ENCODE measurements at places on chromosomes 1 and 21.

- DNase-seq = no peak
These were observed 50.2 kb upstream of the LRP8 start for GRCh38 chr1:53378061-53378460.

DNA sequence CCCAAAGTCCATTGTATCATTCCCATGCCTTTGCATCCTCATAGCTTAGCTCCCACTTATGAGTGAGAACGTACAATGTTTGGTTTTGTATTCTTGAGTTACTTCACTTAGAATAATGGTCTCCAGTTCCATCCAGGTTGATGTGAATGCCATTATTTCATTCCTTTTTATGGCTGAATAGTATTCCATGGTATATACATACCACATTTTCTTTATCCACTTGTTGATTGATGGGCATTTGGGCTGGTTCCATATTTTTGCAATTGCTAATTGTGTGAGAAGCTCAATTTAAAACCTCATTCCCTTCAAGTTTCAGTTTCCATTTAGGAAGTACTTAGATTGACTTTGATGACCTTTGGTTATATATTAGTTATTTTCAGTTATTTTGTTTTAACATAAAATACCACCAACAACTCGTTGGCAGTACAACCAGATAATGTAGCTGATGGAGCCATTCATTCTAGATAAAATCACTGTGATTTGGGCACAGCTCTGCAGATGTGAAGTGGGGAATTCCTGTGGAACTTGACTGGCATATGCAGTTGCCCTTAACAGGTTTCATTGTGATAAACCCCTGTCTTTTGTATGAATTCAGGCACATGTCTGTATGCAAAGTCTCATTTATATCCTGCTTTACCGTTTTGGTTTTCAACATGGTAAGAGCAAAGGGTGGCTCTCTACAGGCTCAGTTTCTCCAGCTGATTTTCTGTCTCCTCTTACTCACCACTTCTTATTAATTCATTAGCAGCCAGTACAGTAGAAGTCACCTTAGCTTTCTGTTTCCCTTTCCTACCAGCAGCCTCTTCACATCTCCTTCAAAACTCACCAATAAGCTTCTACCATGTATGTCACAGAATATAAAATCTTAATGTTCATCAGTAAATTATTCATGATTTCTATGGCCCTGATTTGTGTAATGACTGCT lies 170.9 kb downstream of the C1orf21 start:
- no peak for DNase-seq

DNA sequence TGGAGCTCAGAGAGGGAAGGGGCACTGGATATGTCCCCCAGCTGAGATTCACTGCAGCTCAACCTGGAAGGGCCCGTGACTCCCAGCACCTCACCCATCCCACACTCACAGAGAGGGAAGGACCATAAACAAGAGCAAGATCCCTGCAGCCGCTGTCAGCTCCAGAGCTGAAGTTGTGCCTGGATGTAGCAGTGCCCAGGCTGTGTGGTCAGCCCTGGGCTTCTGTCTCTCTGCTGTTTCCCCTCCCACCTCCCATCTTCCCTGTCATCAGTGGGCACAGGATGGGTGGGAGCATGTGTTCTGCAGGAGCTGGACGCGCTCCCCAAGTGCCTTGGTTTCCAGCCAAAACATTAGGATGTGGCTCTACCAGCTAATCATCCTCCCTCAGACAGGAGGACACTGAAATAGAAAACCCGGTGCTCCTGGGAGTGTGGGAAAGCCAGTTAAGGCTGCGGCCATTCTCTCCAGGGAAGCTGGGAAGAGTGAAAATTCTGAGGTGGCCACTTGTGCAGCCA lies 282.7 kb downstream of the NPHP4 start:
- DNase-seq = no peak

GRCh38 chr1:41745022-41745421 lies 173.7 kb downstream of the HIVEP3 start:
- DNase-seq = no peak

DNA sequence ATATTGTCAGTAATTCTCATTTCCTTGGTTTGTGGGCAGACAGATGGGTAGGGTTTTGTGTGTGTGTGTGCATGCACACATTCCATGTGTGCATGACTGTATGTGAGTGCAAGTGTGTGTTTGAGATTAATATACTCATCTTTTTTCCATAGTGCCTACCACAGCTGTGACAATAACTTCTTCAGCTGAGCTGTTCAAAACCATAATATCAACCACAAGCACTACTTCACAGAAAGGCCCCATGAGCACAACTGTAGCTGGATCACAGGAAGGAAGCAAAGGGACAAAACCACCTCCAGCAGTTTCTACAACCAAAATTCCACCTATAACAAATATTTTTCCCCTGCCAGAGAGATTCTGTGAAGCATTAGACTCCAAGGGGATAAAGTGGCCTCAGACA lies 149.3 kb downstream of the ADGRL2 start:
- DNase-seq = no peak

GRCh38 chr1:155859881-155860871 lies 809 bp downstream of the SYT11 start:
- peak; percentile 83 for DNase-seq
